ENCODE measurements at places on chromosomes 11 and 22. TPM values are rescaled to one million over a fixed set of nuclear protein-coding genes. Genes with fewer than 3 reads are reported as not detected.

GRCh38 chr22:39519681-39520225 lies 609 bp upstream of the ATF4 start:
- peak overlapping the region; percentile 92 for H3K4me3 ChIP-seq
- H3K27ac ChIP-seq, result peak overlapping the region; percentile 95
- DNase-seq, result peak; percentile 99
- H3K36me3 ChIP-seq, result peaks cover 38% of the 10 kb centered on the region
- peaks cover 47% of the 10 kb centered on the region for H3K4me1 ChIP-seq

DNA sequence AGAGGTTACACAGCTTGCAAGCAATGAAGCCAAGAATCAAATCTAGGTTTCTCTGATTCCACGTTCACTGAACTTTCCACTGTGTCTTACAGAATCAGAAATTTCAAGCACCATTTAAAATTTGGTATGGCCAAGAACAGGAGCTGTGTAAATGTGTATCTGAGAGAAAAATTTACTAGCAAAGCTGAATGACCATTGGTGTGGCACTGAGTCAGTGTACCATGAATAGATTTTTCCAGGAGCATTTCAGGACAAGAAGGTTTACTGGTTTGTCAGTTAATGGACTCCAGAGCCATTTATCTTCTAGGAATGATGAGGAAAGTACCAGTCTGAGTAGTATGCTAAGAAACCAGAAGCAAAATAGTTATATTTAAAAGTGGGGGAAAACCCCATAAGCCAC lies 269.4 kb upstream of the FAT3 start:
- no peak overlapping the region for H3K27ac ChIP-seq
- no peaks in the 10 kb centered on the region for H3K4me1 ChIP-seq
- no peak overlapping the region for H3K4me3 ChIP-seq
- no peaks in the 10 kb centered on the region for H3K36me3 ChIP-seq

- no peaks in the 10 kb centered on the region for H3K4me1 ChIP-seq
- H3K27me3 ChIP-seq, result no peaks in the 10 kb centered on the region
- no peaks in the 10 kb centered on the region for H3K36me3 ChIP-seq
- H3K27ac ChIP-seq, result no peak overlapping the region
Measured at GRCh38 chr22:49160261-49161001, 667.2 kb downstream of the BRD1 start.

GRCh38 chr22:29701155-29701999 lies 18.4 kb upstream of the CABP7 start:
- DNase-seq, result no peak
- H3K4me3 ChIP-seq, result no peak overlapping the region
- H3K27ac ChIP-seq, result no peak overlapping the region
- peaks cover 2% of the 10 kb centered on the region for H3K4me1 ChIP-seq
- peaks cover 14% of the 10 kb centered on the region for H3K27me3 ChIP-seq

The OR8A1 gene
- not detected for total RNA-seq

The KRTAP5-11 gene
- not detected for total RNA-seq

The C11orf97 gene
- total RNA-seq, result not detected

The OR8G1 gene
- not detected for total RNA-seq

The C11orf42 gene
- not detected for total RNA-seq

Measured in osteocyte (in vitro differentiated cells).